ENCODE measurements at places on chromosomes 7 and 10.

- ATAC-seq, result no peak
Measured at GRCh38 chr10:86397120-86397519, 30.5 kb upstream of the GRID1 start.

- no peak for ATAC-seq
Measured at GRCh38 chr7:21960922-21961321, 15.2 kb upstream of the CDCA7L start.

DNA sequence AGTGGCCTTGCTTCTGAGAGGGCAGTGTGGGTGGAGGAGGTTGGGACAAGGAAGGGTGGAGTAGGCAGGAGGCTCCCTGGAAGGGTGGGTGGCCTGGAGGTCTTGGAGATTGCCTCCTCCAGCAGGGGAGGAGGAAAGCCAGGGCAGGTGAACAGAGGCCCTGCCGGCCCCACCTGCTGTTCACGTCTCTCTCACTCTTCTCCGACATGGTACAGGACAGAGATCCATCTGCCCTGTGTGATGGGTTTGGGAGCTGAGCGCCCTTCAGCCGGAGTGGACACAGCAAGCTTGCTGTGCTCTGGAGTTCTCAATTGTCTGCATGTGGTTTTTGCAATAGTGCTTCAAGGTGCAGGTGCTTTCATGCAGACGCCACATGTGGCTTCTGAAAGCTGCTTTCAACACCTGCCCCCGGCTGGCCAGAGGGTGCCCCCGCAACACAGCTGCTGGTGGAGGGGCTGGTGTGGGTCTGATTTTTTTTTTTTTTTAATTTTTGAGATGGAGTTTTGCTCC is 82.8 kb upstream of the GNA12 start:
- ATAC-seq, result no peak

- no peak for ATAC-seq
Measured at GRCh38 chr7:22193450-22193983, 163.4 kb downstream of the RAPGEF5 start.

DNA sequence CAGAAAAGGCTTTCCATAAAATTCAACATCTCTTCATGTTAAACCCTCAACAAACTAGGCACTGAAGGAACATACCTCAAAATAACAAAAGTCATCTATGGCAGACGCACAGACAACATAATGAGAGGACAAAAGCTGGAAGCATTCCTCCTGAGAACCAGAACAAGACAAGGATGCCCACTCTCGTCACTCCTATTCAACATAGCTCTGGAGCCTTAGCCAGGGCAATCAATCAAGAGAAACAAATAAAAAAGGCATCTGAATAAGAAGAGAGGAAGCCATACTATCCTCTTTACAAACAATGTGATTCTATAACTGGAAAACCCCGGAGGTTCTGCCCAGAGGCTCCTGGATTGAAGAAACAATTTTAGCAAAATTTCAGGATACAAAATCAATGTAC is 251.0 kb downstream of the MALRD1 start:
- ATAC-seq, result no peak

DNA sequence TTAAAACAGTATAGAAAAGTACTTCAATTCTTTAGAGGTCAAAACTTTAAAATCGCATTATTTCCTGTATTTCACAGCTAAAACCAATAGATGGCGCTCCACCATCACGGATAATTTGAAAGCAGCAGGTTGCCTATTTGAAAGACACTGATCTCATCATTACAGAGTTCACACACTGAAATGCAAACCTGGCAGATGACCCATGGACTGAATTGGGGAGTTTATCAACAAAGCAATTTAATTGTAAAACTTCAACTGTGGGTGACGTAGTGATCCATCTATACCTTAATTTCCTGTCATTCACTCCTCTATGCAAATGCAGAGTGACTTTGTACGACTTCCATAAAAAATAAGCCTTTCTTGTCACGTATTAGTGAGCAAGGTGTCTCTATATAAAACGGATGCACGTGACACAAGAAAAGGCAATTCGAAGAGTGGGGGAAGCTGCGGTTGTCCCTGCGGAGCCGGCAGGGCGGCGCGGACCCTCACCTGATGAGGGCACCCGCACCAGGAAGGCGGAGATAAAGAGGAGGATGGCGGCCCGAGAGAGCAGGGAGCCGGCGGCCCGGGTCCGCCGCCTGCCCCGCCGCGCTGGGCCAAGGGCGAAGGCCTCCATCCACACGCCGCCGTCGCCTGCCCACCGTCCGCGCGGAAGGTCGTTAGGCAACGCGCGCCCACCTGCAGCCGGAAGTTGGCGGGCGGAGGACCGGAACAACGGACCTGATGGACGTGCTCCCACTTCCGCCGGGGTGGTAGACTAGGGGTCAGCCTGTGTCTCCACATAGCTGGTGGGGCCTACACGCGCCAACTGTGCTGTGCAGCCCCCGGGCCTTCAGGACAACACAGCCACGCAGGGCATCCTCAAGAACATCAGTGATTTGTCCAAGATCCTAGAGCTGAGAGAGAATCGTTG is at the start of gene ZPBP:
Gene ZPBP, minus strand, starts transcription at position 668 of the 913 bp plus-strand sequence. Its CDS starts 52 bp downstream, at position 616.
- peak; percentile 74 for ATAC-seq

GRCh38 chr10:53786236-53786900 is 1013.8 kb upstream of the MBL2 start:
- ATAC-seq, result no peak
